Regular cardiac myocyte (primary cell): ENCODE measurements at places on chromosomes 1 and 21. TPM values are rescaled to one million over a fixed set of nuclear protein-coding genes. Genes with fewer than 3 reads are reported as not detected.

The PRDX6 gene
- total RNA-seq, result 265 and 285 TPM in 2 replicates

The LCE3D gene
- total RNA-seq, result not detected in 2 replicates

The SLC22A15 gene
- 1.3 and 10.1 TPM in 2 replicates for total RNA-seq

The EIF3I gene
- 335 and 518 TPM in 2 replicates for total RNA-seq

The GCSAML gene
- not detected in 2 replicates for total RNA-seq

The CYP4B1 gene
- 0.28 TPM in 1 of 2 replicates, not detected in the other for total RNA-seq

The LRRC52 gene
- total RNA-seq, result not detected in 2 replicates

The CCDC24 gene
- total RNA-seq, result 2.3 and 4.5 TPM in 2 replicates

The TMCO2 gene
- not detected in 2 replicates for total RNA-seq

The MROH9 gene
- total RNA-seq, result 0.38 and 0.85 TPM in 2 replicates

The LMOD1 gene
- total RNA-seq, result 3.1 and 25.7 TPM in 2 replicates

The ALPL gene
- total RNA-seq, result 4.8 and 13.2 TPM in 2 replicates

The FCGR3A gene
- not detected in 2 replicates for total RNA-seq

The BTG2 gene
- 5.9 and 14.7 TPM in 2 replicates for total RNA-seq

The TMEM269 gene
- total RNA-seq, result under 0.01 TPM in 1 of 2 replicates, not detected in the other

The TNFAIP8L2 gene
- total RNA-seq, result not detected in 2 replicates

The AMPD1 gene
- total RNA-seq, result not detected in 2 replicates

The MX1 gene
- total RNA-seq, result 1.9 and 10.7 TPM in 2 replicates

The SPRR2F gene
- total RNA-seq, result not detected in 2 replicates

The OR2W3 gene
- total RNA-seq, result 0.58 TPM in 1 of 2 replicates, not detected in the other

The IFNGR2 gene
- total RNA-seq, result 51.2 and 64.8 TPM in 2 replicates

The OR2L13 gene
- under 0.01 TPM in 1 of 2 replicates, not detected in the other for total RNA-seq

The FTCD gene
- total RNA-seq, result 0.19 and 0.28 TPM in 2 replicates

The TTC22 gene
- not detected in 2 replicates for total RNA-seq

The WNT4 gene
- under 0.01 TPM in 1 of 2 replicates, not detected in the other for total RNA-seq

The DNASE2B gene
- not detected in 2 replicates for total RNA-seq

The TDRD5 gene
- not detected in 2 replicates for total RNA-seq

The PTPRC gene
- 0.28 and 0.58 TPM in 2 replicates for total RNA-seq

The PPIAL4G gene
- total RNA-seq, result not detected in 2 replicates

The HENMT1 gene
- total RNA-seq, result 4.2 TPM in 2 replicates
